ENCODE measurements at places on chromosomes 5 and 9.

- DNase-seq = no peak
These were observed 21.3 kb downstream of the KCTD16 start for GRCh38 chr5:144191998-144192397.

DNA sequence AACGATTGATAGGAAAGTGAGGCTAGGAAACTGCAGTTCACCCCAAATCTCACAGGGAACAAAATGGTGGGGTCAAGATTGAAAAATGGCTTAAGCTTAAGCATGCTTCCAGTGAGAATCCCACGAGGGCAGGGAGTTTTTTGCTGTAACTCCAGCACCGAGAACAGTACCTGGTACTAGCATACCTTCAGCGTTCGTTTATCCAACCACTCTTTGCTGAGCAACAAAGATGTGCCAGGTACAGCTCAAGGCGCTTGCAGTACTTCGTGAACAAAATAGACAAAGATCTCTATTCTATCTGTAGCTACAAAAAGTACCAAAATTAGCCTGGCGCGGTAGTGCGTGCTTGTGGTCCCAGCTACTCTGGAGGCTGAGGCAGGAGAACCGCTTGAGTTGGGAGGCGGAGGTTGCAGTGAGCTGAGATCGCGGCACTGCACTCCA, 778 bp upstream of the PPP6C start:
- DNase-seq = no peak

DNA sequence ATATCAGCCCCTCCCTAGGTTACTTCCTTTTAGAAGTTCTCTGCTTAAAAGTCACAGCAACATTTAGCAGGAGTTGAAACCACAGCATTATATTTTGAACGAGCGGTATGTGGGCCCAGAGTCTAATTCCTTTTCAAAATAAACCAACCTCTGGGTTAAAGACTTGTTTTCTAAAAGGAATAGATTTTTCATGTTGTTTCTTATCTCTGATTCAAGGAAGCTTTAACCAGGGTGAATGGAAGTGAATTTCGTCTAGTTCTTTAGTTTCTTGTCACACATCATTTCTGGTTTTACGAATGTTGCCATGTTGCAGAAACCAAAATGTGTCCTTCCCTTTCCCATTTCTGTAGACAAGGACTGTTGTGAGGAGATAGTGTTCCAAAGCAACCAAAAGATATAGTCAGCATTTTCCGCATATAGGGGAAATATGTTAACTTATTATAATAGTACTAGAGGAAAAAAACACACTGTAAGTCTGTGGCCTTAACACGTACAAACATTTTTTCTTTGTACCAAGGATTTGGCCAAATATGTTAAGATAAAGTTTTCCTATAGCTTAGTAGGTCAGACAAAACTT, 142.4 kb downstream of the PCSK5 start:
- no peak for DNase-seq

- no peak for DNase-seq
These were observed 615.0 kb upstream of the CHD1 start for GRCh38 chr5:99543841-99544240.

- no peak for DNase-seq
These were observed 253.9 kb downstream of the TAF11L14 start for GRCh38 chr5:17888155-17888554.

DNA sequence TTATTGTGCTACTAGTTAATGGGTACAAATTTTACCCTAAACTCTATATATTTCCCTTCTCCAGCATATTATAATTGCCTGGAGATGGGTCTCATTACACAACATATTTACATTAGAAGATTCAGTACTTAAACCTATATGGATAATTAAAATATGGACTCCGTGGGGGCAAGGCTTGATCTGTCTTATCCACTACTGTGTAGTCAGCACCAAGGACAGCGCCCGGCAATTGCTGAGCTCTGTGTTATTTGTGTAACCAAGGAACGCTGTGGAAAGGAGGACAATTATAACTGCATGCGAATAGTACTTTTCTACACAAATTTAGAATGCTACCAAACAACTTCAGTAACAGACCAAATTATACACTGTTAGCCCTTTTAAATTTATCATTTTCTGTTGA, 77.7 kb downstream of the DNAH5 start:
- DNase-seq = no peak

DNA sequence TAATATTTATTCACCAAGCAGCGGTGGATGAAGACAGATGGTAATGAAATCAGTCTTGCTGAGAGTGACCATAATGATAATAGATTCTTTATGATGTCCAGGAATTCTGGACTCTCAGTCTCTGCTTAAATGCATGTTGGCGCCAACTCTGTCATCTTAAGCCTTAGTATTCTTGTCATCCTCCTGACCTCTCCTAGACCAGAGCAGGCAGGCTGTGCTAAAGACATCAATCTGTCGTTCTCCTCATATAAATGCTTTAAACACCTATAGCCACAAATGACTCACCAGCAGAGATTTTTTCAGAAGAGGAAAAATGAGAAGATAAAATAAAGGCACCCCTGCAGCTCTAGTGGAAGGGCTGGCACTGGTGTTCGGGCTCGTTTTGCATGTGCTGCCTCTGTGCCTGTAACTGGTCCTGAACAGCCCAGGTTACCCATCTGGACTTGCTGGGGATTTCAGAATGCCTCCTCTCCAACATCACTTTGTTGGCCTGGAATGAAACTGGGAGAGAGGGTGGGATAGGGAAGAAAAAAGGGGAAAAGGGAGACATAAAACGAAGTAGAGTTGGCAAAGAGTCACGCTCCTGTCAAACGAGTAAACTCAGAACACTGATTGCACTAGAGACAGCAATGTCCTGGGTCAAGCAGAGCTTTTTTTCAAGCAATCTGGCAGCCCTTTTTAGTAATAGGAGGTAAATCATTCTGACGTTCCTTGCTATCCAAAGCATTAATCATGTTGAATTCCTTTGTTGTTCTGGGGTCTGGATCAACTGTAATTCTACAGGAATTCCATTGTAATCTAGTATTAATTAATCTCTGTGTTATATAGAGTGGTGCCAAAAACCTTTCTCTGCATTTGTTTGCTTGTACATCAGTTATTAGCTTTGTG, 195.5 kb upstream of the CLINT1 start:
- DNase-seq = no peak

DNA sequence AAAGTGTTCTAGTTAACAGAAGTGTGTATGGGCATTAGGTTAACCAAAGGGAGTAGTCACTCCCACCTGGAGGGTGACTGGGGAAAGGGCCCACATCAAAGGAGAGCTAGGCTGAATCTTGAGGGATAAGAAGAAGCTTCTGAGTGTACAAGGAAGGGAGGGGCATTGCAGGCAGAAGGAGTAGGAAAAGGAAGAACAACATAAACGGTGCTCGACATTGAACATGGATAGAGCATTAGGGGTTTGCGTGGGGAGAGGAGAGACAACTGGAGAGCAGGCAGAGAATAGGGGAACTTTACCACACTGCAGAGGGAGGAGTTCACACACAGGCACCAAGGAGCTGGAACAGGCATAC, 5.3 kb upstream of the GLRX start:
- no peak for DNase-seq

DNA sequence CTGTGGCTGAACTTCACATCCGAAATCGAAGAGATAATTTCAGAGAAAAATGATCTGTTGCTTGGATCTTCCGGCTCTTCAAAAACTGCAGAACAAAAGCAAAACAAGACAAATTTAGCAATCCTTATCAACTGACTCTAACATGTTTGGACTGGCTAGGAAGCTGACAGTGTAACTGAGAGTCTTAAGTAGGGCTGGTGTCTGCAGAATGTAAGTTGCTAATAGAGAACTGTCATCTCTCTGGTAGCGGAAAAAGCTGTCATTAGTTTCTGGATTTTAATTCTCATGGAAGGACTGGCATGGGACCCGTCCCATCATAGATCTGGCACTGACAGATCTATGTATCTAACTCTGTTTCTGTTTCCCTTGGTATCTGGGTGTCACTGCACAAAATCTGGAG, 84.4 kb upstream of the GPR151 start:
- DNase-seq = no peak

GRCh38 chr5:91521334-91521733, 138.2 kb upstream of the ARRDC3 start:
- no peak for DNase-seq

GRCh38 chr5:77305956-77306355, 95.5 kb downstream of the PDE8B start:
- no peak for DNase-seq
